Activated CD4-positive, alpha-beta T cell treated with anti-CD3 and anti-CD28 coated beads for 36 hours (primary cell): ENCODE measurements at places on chromosomes 3 and 15. TPM values are rescaled to one million over a fixed set of nuclear protein-coding genes. Genes with fewer than 3 reads are reported as not detected.

TNFSF10 gene
- 34.8 TPM for total RNA-seq

NR1I2 gene
- total RNA-seq = 0.27 TPM

IFT80 gene
- 15.0 TPM for total RNA-seq

RAB6B gene
- 0.51 TPM for total RNA-seq

LIPH gene
- not detected for total RNA-seq

TRIM59 gene
- total RNA-seq = 32.5 TPM

A4GNT gene
- total RNA-seq = not detected

DNA sequence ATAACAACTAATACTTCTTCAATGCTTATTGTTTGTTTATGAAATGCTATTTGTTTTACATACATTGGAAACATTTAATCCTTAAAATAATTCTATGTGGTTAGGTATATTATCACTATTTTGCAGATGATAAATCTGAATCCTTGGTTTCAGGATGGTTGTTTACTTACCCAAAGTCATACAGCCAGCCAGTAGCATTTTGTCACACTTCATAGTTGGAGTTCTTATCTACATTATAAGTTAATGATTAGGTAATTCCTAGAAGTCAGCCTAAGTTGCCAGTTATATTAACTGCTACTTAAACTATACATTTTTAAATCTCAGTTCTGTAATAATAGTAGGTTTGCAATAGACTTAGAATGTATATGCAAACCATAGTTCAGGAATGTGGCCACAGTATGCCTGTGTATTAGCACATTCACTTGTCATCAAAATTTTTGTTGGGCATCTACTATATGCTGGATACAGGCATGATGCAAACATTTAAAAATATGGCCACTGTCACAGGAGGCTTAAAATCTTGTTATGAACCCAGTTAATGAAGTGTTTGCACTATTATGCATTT is 187.9 kb downstream of the UBE2E2 start:
- H3K27ac ChIP-seq = no peak overlapping the region
- DNase-seq = no peak
- H3K4me1 ChIP-seq = peaks cover 1% of the 10 kb centered on the region
- H3K36me3 ChIP-seq = no peaks in the 10 kb centered on the region
- H3K4me3 ChIP-seq = no peak overlapping the region

DNA sequence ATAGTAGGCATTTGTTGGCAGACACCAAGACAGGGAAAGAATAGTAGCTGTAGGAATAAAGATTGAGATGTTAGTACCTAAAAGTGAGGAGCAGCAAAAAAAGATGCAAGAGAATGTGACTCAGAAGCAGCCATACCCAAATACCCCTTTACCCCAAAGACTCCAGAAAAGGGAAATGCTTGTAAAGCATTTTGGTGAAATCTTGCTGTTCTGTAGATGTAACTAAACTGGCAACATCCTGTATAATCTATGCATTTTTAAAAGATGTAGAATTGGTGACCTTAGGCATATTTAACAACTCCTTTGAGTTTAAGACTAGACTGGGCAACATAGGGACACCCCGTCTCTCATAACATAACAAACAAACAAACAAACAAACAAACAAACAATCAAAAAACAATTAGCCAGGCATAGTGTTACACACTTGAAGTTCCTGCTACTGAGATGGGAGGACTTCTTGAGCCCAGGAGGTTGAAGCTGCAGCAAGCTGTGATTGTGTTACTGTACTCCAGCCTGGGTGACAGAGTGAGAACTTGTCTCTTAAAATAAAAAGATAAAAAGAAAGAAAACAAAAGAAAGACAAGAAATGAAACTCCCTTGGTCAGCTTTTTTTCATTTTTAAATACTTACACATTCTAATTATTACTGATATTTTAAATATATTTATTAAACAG is 361.5 kb upstream of the KCNH8 start:
- H3K4me1 ChIP-seq = peaks cover 18% of the 10 kb centered on the region
- no peak overlapping the region for H3K4me3 ChIP-seq
- peaks cover 4% of the 10 kb centered on the region for H3K36me3 ChIP-seq

GRCh38 chr15:52163321-52164190 is 27.6 kb downstream of the GNB5 start:
- DNase-seq = peak; percentile 36
- H3K27me3 ChIP-seq = no peaks in the 10 kb centered on the region
- H3K4me3 ChIP-seq = no peak overlapping the region
- H3K36me3 ChIP-seq = peaks cover 10% of the 10 kb centered on the region
- H3K27ac ChIP-seq = no peak overlapping the region

GRCh38 chr3:180990505-180990904 is 969 bp upstream of the DNAJC19 start:
- H3K27ac ChIP-seq = peak overlapping the region; percentile 94
- peaks cover 18% of the 10 kb centered on the region for H3K36me3 ChIP-seq
- H3K27me3 ChIP-seq = peaks cover 6% of the 10 kb centered on the region
- DNase-seq = no peak

GRCh38 chr15:55267401-55268175 is 22.0 kb downstream of the RAB27A start:
- H3K27ac ChIP-seq = peak overlapping the region; percentile 98
- DNase-seq = peak; percentile 80
- H3K4me3 ChIP-seq = peak overlapping the region; percentile 70

DNA sequence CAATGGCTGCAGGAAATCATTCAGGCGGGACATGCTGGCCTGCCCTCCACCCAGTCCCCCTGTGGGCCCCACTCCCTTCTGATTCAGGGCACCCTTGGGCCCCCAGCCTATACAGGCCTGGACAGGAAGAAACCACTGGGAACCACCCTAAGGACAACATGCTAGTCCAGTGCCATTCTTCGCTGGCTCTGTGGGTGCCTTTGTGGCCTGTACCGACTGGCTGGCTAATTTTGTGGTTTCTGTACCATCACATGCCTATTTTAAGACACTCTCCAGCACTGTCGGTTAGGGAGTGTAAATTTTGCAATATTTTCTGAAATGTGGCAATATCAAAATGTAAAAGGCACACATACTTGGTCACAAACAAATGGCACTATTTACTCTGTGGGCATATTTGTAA is 61.4 kb upstream of the POLG start:
- no peak overlapping the region for H3K27ac ChIP-seq
- H3K27me3 ChIP-seq = peaks cover 38% of the 10 kb centered on the region
- H3K4me3 ChIP-seq = no peak overlapping the region
- no peaks in the 10 kb centered on the region for H3K36me3 ChIP-seq
- no peak for DNase-seq
- H3K4me1 ChIP-seq = no peaks in the 10 kb centered on the region

DNA sequence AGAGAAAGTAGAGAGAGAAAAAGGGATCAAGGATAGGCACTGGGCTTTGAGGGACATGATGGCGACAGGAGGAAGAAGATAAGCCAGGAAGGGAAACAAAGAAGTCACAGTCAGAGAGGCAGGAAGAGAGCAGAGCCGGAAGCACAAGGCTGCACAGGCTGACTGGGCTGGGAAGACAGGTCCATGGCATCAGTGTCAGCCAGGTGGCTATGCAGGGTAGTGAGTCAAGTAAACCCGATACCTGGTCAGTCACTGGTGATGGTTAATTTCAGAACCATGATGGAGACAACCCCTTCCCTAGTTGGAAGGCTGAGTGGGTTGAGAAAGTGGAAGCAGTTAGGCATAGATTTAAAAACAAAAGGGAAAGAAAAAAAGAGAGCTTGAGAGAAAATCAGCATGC is 203.8 kb downstream of the EPHB1 start:
- H3K27me3 ChIP-seq = peaks cover 9% of the 10 kb centered on the region
- DNase-seq = no peak
- no peaks in the 10 kb centered on the region for H3K36me3 ChIP-seq
- no peak overlapping the region for H3K4me3 ChIP-seq
- H3K4me1 ChIP-seq = no peaks in the 10 kb centered on the region
- H3K27ac ChIP-seq = no peak overlapping the region

DNA sequence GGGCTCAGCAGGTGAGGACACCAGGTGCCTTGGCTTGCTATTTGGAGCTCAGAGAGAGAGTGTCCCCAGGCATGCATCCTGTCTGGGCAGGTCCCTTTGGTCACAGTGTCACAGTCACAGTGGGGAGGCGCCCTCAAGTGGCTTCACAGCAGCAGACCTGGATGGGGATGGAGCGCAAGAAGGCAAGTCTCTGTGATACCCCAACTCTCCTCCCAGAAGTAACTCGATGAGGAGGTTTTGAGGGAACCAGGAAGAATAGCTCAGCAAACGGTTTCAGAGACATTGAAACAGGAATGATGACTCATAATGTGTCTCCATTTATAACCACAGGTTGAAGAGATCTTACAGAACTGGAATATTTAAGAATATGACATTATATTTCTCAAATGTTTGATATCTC is 66.5 kb upstream of the SH3GL3 start:
- no peaks in the 10 kb centered on the region for H3K36me3 ChIP-seq
- DNase-seq = peak; percentile 69
- no peak overlapping the region for H3K4me3 ChIP-seq
- H3K27ac ChIP-seq = no peak overlapping the region
- H3K27me3 ChIP-seq = peaks cover 47% of the 10 kb centered on the region

DNA sequence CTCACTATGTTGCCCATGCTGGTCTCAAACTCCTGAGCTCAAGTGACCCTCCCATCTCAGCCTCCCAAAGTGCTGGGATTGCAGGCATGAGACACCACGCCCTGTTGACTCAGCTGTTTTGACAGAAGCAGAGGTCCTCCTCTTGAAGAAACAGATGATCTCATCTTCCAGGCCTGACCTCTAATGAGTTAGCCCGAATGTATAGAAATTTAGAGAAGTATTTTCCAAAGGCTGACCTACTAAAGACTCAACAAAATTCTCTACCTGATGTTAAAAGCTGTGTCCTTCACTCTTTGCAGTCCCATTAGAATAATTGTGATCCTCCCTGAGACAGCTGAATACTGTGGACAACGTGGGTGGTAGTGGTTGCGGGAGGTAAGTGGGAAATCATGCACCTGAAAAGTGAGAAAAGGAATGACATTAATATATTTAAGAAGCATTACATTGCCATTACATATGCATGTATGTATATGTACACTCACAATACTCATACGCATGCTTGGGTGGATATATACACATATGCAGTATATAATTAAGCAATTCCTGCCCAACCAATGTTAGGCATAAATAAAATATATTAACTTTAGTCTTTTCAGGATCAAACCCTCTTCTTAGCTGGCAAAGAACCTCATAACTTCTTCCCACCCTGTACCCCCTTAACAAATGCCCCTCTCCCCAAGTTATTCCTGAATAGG is 204.6 kb upstream of the NR2F2 start:
- no peaks in the 10 kb centered on the region for H3K4me1 ChIP-seq
- H3K27ac ChIP-seq = no peak overlapping the region
- H3K4me3 ChIP-seq = no peak overlapping the region
- H3K27me3 ChIP-seq = peaks cover 10% of the 10 kb centered on the region
- DNase-seq = no peak

DNA sequence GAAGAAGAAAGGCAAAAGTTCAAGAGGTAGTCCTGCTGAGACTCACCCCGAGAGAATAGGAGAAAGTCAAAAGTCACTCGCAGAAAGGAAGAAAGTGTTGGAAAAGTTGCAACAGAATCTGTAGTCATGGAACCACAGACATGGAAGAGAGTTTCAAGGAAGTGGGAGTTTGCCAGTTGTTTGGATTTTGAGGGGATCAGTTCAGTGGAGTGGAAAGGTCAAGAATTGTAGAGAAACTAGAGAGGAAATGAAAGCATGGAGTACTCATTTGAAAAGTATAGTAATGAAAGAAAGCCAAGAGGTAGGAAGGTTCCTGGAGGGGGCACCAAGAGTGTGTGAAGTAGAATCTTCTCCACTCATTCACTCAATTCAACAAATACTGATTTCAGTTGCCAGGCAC is 34.7 kb downstream of the SPTSSB start:
- H3K27me3 ChIP-seq = peaks cover 13% of the 10 kb centered on the region
- H3K4me3 ChIP-seq = no peak overlapping the region
- no peak for DNase-seq
- no peaks in the 10 kb centered on the region for H3K4me1 ChIP-seq

- H3K27me3 ChIP-seq = no peaks in the 10 kb centered on the region
- DNase-seq = no peak
- no peaks in the 10 kb centered on the region for H3K36me3 ChIP-seq
- no peaks in the 10 kb centered on the region for H3K4me1 ChIP-seq
These were observed 17.8 kb downstream of the ALPK3 start for GRCh38 chr15:84834969-84835368.

- no peaks in the 10 kb centered on the region for H3K36me3 ChIP-seq
- H3K27me3 ChIP-seq = no peaks in the 10 kb centered on the region
- no peaks in the 10 kb centered on the region for H3K4me1 ChIP-seq
- DNase-seq = no peak
These were observed 209.5 kb downstream of the EBLN2 start for GRCh38 chr3:73270839-73271483.

DNA sequence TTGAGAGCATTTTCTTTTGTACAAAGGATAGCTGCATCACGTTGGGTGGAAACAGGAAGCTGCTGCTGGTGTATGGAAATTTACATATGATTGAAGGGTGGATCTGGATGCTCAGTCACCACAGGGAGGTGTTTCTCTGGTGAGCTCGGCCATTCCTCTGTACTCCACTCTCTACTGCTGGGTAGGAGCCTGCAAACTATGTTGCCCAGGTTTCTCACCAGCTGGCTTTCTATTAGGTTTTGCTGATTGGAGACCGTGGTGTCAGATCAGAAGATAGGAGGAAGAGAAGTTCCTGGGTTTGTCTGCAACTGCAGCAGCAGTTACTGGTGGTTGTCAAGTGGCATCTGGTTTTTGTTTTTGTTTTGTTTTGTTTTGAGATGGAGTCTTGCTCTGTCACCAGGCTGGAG is 61.7 kb downstream of the TAMM41 start:
- peaks cover 13% of the 10 kb centered on the region for H3K4me1 ChIP-seq
- H3K27ac ChIP-seq = no peak overlapping the region
- H3K27me3 ChIP-seq = no peaks in the 10 kb centered on the region
- H3K36me3 ChIP-seq = peaks cover 40% of the 10 kb centered on the region
- no peak overlapping the region for H3K4me3 ChIP-seq
- DNase-seq = peak; percentile 22

DNA sequence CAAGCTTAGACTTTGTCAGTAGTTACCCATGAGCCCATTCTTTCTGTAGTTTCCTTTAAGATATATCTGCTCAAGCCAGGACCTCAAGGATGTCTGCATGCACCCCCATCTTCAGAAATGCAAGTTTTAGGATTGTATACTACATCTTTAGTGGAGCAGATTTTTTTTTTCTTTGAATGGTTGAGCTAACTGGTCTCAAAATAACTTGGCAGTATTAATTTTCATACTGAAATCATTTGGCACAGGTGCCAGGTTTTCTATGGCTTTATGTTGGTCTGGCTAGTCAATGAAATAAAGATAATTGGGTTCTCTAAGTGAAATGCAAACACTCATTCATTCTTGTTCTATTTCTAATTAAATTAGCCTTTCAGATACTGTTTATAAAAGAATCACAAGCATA is 108.9 kb downstream of the ATG7 start:
- H3K27ac ChIP-seq = no peak overlapping the region
- no peaks in the 10 kb centered on the region for H3K27me3 ChIP-seq
- peaks cover 13% of the 10 kb centered on the region for H3K36me3 ChIP-seq

DNA sequence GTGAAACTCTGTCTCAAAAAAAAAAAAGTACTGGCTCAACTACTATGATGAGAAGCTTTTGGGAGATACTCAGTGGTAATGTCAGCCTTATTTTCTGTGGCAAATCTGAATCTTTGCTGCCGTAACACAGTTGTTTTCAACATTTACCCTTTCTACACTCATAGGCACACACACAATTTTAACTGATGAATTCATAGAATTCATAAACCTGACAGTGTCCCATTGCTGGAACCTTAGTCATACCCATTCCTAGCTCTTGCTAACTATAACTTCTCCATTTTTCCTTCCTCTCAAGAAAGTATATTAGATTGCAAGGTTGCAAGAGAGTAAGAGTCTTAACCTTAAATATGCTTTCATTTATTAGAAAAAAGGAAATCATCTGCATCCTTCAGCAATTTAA is 496.6 kb downstream of the FHIT start:
- H3K27ac ChIP-seq = no peak overlapping the region
- H3K36me3 ChIP-seq = no peaks in the 10 kb centered on the region
- H3K4me3 ChIP-seq = no peak overlapping the region
- no peaks in the 10 kb centered on the region for H3K27me3 ChIP-seq
- DNase-seq = no peak
- H3K4me1 ChIP-seq = no peaks in the 10 kb centered on the region
